Activated CD8-positive, alpha-beta T cell treated with anti-CD3 and anti-CD28 coated beads for 36 hours (primary cell): ENCODE measurements at places on chromosomes 1 and 21.

DNA sequence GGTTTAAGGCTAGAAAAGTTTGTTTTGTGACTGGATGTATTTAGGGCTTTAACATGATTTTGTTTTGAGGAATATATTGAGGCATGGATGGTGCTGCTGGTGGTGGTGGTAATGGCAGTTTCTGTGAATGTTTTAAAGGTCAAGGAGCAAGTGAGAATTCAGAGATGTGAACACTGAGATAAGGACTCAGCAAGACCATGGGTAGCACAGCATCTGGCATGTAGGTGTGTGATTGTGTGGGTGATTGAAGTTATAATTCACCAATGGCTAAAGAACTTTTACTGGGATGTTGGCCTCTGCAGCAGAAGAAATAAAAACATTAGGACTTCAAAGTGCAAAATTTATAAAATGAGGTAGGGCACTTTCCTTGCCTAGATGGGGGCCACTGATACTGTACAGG, 65.9 kb downstream of the MACF1 start:
- DNase-seq = no peak

GRCh38 chr21:16713331-16714117, 799.3 kb upstream of the CXADR start:
- DNase-seq = no peak

DNA sequence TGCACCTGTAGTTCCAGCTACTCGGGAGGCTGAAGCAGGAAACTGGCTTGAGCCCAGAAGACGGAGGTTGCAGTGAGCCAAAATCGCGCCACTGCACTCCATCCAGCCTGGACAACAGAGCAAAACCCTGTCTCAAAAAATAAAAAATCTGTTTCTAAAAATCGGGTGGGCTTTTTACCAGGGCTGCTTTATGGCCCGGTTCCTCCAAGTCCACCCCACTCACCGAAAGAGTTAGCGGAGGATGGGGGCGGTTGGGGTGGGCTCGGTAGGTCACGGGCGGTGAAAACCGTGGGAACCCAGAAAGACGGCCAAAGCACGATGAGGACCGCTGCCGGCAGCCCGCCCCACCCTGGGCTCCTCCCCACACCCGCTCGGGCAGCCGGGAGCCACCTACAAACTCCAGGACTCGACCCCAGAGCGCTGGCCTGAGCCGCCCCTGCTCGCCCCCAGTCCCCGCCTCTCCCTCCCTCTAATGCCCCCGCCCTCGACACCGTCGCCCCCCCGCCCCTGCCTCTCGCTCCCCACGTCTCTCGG, 846 bp upstream of the PER3 start:
- DNase-seq = peak; percentile 52

GRCh38 chr1:44707959-44708831, 22.8 kb downstream of the RNU5D-1 start:
- peak; percentile 18 for DNase-seq
